ENCODE measurements at places on chromosomes 7 and 10.

GRCh38 chr10:94496010-94496409 is 49.6 kb upstream of the HELLS start:
- no peak for DNase-seq

DNA sequence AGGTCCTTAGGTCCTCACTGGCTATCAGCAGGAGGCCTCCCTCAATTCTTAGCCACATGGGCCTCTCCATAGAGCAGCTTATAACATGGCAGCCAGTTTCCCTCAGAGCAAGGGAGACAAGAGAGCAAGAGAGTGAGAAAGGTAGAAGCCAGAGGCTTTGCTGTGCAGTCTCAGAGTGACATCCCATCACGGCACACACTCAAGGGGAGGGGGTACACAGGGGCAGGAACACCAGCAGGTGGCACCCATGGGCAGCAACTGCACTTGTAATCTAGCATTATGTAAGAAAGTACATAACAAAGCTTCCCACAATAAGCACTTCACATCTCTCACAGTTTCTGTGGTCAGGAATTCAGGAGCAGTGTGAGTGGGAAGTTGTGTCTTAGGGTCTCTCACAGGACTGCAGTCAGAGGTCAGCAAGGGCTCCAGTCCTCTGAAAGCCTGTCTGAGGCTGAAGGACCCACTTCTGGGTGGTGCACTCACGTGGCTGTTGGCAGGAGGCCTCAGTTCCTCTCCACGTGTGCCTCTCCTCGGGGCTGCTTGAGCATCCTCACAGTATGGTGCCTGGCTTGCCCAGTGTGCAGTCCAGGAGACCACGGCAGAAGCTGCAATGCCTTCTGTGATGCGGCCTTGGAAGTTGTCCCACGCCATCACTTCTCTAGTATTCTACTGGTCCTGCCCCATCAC is 159.4 kb downstream of the OAT start:
- no peak for DNase-seq

DNA sequence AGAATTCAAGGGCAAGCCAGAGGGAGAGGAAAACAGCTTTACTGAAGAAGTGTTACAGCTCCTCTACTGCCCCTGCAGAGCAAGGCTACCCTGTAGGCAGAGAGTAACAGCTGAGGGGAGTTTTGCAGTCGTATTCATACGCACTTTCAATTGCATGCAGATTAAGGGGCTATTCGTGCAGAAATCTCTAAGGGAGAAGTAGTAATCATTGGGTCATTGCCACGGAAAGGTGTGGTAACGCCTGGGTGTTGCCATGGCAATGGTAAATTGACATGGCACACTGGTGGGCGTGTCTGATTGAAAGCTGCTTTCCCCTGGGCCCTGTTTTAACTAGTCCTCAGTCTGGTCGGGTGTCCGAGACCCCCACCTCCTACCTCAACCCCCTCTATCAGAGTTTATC is 227.2 kb downstream of the NSUN6 start:
- DNase-seq: no peak

DNA sequence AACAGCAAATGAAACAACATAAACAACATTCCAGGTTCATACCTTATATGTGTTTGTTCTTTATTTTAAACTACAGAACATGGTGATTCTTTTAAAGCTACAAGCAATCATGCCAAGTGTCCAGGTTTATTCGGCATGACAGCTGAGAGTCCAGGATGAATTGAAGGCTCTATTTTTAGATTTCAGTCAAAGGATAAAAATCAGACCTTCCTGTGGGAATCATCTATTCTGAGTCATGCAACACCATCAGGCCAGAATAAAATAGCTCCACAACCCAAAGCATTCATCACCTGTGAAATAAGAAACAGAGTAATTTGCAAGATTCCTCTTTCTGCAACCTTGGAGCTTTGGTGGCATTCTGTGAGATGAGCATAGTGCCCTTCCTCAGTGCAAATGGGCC is 292.4 kb upstream of the MYO3A start:
- DNase-seq: no peak

DNA sequence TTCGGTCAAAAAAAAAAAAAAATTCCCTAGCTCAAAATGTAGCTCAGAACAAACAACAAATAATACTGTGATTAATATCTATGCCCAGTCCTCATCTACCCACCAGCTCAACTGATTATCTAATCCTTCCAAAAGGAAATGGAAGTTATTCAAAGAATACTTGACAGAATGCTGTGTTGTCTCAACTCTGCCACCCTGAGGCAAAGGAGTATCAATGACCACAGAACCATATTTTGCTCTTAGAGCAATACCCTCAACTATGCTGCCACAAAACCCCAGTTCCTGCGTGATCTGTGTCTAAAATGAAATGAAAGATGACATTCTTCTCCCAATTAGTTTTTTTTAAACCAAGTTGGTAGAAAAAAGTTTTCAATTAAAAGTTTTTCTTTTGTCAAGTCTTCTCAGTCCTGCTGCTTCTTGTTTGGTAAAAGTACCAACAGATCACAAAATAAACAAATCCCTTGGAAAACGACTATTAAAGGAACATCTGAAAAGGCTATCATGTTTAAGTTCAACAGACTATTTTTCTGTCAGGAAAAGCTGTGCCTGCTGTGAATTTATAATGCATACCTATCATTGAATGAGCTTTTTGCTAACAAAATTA is 21.6 kb downstream of the RBM28 start:
- peak; percentile 12 for DNase-seq

GRCh38 chr10:130021383-130021950 is 57.4 kb upstream of the EBF3 start:
- peak; percentile 72 for DNase-seq

GRCh38 chr10:58781873-58782488 is 269.3 kb downstream of the BICC1 start:
- peak; percentile 36 for DNase-seq

DNA sequence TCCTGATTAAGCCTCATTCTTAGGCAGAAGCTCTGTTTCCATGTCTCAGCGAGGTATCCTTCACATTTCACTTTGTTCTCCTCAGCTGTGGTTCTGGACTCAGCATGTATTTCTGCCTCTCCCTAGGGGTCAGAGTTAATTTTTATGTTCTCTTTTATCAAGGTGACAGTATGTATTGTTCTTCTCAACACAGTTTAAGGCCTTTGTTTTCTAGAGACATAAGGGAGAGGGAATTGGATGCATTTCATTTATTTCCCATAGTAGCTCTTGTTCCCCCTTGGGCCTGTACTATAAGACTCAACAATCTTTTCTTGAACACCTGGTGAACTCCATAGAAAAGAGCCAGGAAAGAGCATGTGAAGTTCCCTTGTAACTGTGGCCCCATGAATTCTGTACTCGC is 214.3 kb downstream of the ZWINT start:
- DNase-seq: no peak

DNA sequence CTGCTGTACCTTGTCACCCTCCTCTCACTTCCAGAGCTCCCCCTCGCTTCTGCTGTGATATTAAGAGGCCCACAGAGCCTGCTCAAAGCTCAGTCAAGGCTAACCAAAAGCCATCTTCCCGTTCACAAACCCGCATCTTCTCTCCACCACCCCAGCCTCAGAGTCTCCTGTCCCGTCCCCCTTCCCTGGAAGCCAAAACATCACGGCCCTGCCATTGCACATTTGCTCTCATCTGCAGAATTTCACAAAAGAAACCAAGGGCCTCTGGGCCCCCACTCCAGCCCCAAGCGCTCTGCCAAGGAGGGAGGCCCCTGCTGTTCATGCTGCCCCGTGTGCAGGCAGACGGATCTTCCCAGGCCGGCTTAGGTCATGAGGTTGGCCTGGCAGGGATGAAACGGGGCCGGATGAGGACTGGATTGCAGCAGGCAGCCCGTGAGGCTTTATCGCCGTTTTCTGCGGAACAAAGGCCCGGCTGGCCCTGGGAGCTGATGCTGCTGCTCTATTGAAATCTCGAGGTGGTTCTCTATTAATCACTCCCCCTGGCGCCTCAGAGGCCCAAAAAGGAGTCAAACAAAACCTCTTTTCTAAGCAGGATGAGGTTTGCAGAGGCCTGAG is 31.6 kb upstream of the FOXK1 start:
- DNase-seq: no peak

DNA sequence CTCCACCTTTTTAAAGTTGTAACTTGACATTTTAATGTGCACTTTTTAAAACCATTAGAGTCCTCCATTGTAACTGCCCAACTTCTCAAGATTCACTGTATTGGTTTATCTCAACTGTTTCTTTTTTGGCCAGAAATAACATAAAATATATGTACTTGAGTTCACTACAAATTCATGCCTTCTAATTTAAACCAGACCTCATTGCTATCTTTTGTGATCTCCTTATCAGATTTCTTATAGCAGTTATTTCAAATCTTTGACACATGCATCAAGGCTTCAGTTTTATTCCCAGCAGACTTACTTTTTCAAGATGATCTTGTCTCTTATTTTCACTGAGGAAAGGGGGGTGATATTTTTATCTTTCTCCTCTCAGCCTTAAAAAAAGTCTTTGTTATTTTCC is 154.3 kb downstream of the PHF14 start:
- no peak for DNase-seq

DNA sequence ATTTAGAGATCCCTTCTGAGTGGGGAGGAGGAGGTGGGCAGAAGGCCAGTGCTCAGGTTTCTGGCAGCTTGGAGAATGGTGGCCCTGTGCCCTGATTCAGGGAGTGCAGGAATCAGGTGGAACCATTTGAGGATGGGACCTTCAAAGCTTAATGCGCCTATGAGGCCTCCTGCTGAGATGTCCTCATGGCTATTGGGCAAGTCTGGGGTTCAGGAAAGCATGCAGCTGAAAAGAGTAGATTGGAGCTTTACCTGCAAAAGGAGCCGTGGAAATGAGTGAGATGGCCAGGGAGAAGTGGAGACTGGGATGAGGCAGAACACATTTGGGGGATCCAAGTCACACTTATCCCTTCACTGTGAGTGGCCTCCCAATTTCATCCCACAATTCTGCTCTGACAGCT is 6.1 kb downstream of the FFAR4 start:
- DNase-seq: no peak

DNA sequence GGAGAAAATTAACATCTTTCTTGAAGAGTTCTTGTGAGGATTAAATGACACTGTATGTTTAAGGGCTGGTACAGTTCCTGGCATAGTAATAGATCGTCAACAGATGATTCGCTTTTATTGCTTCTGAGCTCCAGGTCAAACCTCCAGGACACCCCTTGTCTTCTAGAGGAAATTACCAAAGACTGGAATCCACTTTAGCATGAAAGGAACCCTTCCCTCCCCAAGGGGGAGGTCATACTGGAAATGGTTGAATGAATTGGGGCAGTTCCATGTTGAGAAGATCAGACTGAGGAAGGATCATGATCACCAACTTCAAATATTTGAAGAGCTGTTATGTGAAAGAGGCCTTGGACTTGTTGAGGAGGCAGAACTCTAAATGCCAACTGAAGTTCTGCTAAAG is 8.9 kb downstream of the NFE2L3 start:
- no peak for DNase-seq

- DNase-seq: no peak
Measured at GRCh38 chr10:116972131-116972530, 32.9 kb downstream of the SHTN1 start.

GRCh38 chr10:44334091-44334490 is 50.8 kb downstream of the CXCL12 start:
- no peak for DNase-seq

GRCh38 chr7:105278973-105279687 is 109.6 kb downstream of the SRPK2 start:
- DNase-seq: no peak

DNA sequence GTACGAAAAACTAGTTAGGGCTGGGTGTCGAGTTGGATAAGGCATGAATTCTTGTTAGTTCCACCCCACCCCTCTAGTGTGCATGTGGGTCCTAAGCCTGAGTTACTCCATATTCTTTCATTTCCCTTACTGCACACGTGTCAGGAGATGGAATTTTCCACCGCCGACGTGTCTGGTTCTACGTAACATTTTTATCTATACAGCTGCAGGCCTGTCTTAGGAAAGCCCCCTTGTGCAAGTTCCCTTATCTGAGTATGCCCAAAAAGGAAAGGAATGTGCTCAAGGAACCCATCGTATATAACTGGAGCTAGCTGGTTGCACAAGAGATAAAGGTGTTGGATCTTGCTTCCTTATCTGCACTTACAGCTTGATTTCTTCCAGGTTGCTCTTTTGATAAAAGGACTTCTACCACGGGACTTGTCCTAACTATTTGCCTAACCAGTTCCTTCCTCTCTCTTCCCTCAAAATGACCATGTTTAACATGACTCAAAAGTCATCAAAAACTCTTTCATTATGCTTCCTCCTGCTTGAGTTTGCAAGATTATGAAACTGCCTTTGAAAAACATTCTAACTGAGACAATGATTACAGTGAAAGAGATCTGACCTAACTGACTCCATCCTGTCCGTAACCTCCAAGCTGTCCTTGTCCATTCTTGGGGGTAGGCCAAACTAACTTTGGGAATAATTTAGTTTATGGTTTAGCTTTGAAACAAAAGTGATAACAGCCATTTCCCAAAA is 181.4 kb downstream of the AKR1D1 start:
- no peak for DNase-seq

- no peak for DNase-seq
Measured at GRCh38 chr7:7793249-7793648, 74.8 kb upstream of the RPA3 start.

DNA sequence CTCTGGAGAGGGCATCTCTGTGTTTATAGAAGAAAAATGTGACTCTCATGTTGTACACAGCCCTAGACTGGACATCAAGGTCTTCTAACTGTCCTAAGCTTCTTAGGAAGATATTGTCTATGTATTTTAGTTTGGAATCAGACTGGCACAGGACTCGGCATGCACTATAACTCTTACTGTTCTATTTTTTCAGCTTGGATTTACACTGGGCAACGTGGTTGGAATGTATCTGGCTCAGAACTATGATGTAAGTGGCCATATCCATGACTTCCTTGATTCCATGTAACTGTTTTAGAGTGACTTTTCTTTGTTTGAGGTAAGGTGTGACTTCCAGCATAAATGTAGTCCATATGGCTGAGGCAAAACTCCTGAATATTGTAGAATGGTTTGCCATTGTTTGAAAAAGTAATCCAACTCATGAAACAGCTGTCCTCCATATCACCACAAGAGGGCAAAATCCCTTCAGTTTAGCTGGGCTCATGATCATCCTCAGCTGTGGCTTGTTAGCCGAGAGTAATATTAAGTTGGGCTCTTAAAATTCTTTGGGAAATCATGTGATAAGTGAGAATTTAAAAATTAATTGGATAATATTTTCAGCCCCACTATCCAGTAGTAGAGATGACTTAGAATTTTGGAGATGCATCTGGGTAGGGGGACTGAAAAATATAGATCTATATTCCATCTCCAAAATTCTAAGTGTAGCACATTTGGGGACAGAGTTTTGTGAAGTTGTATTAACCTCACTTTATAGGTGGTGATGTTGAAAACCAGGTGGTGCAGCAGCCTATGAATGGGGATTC is 10.4 kb downstream of the STMP1 start:
- DNase-seq: peak; percentile 77

DNA sequence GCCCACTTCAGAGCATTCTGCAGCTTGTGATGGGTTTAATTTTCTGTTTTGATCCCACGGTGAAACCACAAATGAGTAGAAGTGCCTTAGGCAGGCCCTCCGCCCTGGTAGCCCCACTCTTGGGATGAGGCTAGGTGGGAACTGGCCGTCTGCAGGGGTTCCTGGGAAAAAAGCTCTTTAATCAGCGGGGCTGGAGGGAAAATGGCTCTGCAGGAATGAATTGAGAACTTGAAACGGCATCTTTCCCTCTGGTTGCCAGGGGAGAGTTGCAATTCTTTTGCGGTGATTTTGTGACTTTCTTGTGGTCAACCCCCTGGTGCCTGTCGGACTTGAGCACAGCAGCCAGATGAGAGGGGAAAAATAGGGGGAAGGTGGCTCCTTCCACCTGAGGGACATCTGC is 32.7 kb downstream of the COL26A1 start:
- DNase-seq: no peak
